Cerebellum (tissue), 4 donors: ENCODE measurements at places on chromosomes 6 and 20. TPM values are rescaled to one million over a fixed set of nuclear protein-coding genes. Genes with fewer than 3 reads are reported as not detected.

The L3MBTL3 gene
- total RNA-seq, result 14.5 TPM

The MAFB gene
- total RNA-seq, result 4.0 TPM

The PRKN gene
- 11.5 TPM for total RNA-seq

The GNRH2 gene
- not detected for total RNA-seq

The SEC23B gene
- total RNA-seq, result 44.5 TPM

The C6orf52 gene
- total RNA-seq, result 1.5 TPM

The THEMIS gene
- 0.09 TPM for total RNA-seq

The LHFPL5 gene
- total RNA-seq, result 1.00 TPM

The CGA gene
- 0.82 TPM for total RNA-seq

The PSORS1C2 gene
- total RNA-seq, result not detected

The EBF4 gene
- 6.2 TPM for total RNA-seq

The CLIC5 gene
- 2.4 TPM for total RNA-seq

The CSTF1 gene
- 27.5 TPM for total RNA-seq

The COX4I2 gene
- not detected for total RNA-seq
